Ovary (tissue), 10 donors: ENCODE measurements at places on chromosomes 5 and 9. TPM values are rescaled to one million over a fixed set of nuclear protein-coding genes. Genes with fewer than 3 reads are reported as not detected.

The SLC6A7 gene
- 0.02 TPM for polyA plus RNA-seq

The FRMPD1 gene
- 0.01 TPM for polyA plus RNA-seq

The FBXO4 gene
- 8.5 TPM for polyA plus RNA-seq

The PLAC8L1 gene
- not detected for polyA plus RNA-seq

The ADAMTS6 gene
- polyA plus RNA-seq = 2.2 TPM

The OR1J1 gene
- polyA plus RNA-seq = not detected

The PPP1R26 gene
- 10.2 TPM for polyA plus RNA-seq

The ARHGEF37 gene
- 4.2 TPM for polyA plus RNA-seq

The MEGF10 gene
- 1.2 TPM for polyA plus RNA-seq

The RAI14 gene
- polyA plus RNA-seq = 24.6 TPM

The TAF11L5 gene
- not detected for polyA plus RNA-seq

The STPG3 gene
- not detected for polyA plus RNA-seq

The PCDHGA7 gene
- polyA plus RNA-seq = 1.3 TPM

The ADAMTS2 gene
- 9.6 TPM for polyA plus RNA-seq

The SPATA24 gene
- polyA plus RNA-seq = 6.7 TPM

The CCDC171 gene
- 2.6 TPM for polyA plus RNA-seq

The EPB41L4B gene
- 8.3 TPM for polyA plus RNA-seq

The PCDHA13 gene
- 0.17 TPM for polyA plus RNA-seq

The PRLR gene
- polyA plus RNA-seq = 24.5 TPM

The FOXD4 gene
- polyA plus RNA-seq = 0.12 TPM

The ABCA1 gene
- polyA plus RNA-seq = 7.4 TPM

The KIAA1958 gene
- 5.7 TPM for polyA plus RNA-seq

The FOXD4L4 gene
- not detected for polyA plus RNA-seq

The PSIP1 gene
- 95.3 TPM for polyA plus RNA-seq

The OR2V1 gene
- polyA plus RNA-seq = not detected

The GOLM1 gene
- polyA plus RNA-seq = 31.1 TPM

The DBH gene
- polyA plus RNA-seq = 0.28 TPM

The HMCN2 gene
- 0.98 TPM for polyA plus RNA-seq

The NAIP gene
- 11.6 TPM for polyA plus RNA-seq

The PCDHA3 gene
- polyA plus RNA-seq = 0.45 TPM

The FOXE1 gene
- not detected for polyA plus RNA-seq

The PALM2AKAP2 gene
- 2.2 TPM for polyA plus RNA-seq

The DENND1A gene
- 12.9 TPM for polyA plus RNA-seq

The OR1J2 gene
- polyA plus RNA-seq = not detected

The WDR31 gene
- 4.6 TPM for polyA plus RNA-seq

The PDE6A gene
- 0.25 TPM for polyA plus RNA-seq

The SPACA9 gene
- 8.2 TPM for polyA plus RNA-seq

The KIF24 gene
- polyA plus RNA-seq = 1.1 TPM

The KLHL3 gene
- 11.5 TPM for polyA plus RNA-seq

The MEF2C gene
- polyA plus RNA-seq = 27.4 TPM

The CRHBP gene
- 3.7 TPM for polyA plus RNA-seq

The ENHO gene
- not detected for polyA plus RNA-seq

The GGTA1 gene
- polyA plus RNA-seq = 3.7 TPM

The SLC45A2 gene
- polyA plus RNA-seq = not detected

The ADGRD2 gene
- not detected for polyA plus RNA-seq

The SLC6A3 gene
- polyA plus RNA-seq = 0.40 TPM

The TLE1 gene
- polyA plus RNA-seq = 28.8 TPM

The CCDC183 gene
- polyA plus RNA-seq = 3.1 TPM

The SLF1 gene
- 2.8 TPM for polyA plus RNA-seq

The MGAT1 gene
- polyA plus RNA-seq = 66.6 TPM
